T1000 (cell line): ENCODE measurements at places on chromosomes 12 and 14.

GRCh38 chr12:3990501-3991280 lies 117.5 kb upstream of the PARP11 start:
- no peak for DNase-seq

GRCh38 chr12:113368331-113368730 lies 9.9 kb downstream of the PLBD2 start:
- DNase-seq, result no peak

DNA sequence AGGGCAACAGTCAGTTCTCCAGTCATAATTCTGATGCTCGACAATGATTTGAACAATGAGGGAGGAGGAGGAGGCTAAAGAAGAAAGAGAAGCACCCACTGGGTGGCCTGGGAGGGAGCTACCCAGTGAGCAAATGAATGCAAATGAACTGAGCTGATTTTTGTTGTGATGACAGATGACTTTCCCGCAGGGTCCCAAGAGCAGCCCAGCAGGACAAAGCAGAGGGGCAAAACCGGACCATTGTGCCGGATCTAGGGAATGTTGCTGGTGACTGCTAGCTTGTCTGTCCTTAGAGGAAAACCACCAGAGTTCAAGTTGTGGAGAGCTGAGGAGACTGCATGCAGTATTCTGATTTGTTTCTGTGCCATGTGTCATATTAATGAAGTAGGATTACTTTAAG lies 162.8 kb downstream of the MON2 start:
- no peak for DNase-seq

DNA sequence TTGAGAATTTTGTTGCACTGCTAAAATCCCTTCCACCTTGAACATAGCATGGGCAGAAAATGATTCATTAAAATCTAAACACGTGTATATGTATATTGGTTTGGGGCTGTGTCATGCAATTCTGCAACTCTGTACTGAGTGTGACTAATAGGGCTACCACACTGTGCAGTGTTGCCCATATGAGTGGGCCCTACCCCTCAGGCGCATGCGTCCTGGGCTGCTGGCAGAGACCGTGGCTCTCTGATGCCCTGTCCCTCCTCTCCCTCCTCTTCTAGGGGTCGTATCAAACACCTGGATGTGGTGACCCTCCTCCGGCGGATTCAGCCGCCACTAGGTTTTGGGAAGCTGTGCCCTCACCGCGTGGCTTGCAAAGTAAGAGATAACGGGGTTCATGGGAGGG lies 128.4 kb upstream of the FKBP4 start:
- DNase-seq, result no peak

- no peak for DNase-seq
Observed at GRCh38 chr12:78229591-78230101, 399.0 kb downstream of the NAV3 start.

GRCh38 chr12:93165384-93165932 lies 212.3 kb upstream of the NUDT4 start:
- no peak for DNase-seq

DNA sequence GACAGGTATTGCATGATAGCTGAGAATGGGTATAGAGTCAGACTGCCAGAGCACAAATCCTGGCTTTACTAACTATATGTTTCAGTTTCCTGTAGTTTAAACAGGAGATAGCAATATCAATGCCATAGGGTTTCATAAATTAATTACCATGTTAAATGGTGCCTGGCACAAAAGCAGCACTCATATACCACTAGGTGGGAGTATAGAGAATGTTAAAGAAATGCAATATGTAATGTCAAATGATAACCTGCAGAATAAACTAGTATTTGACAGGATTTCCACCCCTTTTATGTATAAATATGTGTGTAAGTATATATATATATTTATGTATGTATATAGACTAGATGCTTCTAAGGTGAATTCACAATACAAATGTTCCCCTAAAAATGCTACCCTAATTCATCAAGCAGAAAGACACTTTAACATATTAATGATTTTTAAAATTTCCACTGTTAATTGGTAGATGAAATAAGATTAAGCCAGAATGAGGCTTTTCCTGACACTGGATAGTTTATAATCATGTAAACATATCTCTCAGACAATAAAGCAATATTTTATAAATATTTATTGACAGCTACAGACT lies 8.6 kb downstream of the WDR89 start:
- no peak for DNase-seq

DNA sequence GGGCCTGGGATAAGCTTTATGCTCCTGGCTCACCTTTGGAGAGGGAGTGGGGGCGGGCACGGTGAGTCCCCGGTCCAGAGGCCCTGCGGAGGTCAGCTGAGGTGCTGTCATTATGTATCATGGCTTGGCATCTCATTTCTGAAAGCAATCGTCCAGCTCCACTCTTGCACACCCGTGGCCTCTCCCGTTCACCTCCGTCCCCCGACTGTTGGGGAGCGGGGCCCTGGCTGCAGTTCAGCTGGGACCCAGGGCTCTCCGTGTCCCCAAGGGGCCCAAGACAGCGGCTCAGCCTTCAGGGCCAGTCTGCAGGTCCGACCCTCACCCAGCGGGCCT lies 10.6 kb downstream of the BMP4 start:
- no peak for DNase-seq
